Fibroblast of gingiva (primary cell): ENCODE measurements at places on chromosomes 16 and 17.

- peak; percentile 50 for DNase-seq
Observed at GRCh38 chr16:56643080-56643778, 4.8 kb downstream of the MT1A start.

DNA sequence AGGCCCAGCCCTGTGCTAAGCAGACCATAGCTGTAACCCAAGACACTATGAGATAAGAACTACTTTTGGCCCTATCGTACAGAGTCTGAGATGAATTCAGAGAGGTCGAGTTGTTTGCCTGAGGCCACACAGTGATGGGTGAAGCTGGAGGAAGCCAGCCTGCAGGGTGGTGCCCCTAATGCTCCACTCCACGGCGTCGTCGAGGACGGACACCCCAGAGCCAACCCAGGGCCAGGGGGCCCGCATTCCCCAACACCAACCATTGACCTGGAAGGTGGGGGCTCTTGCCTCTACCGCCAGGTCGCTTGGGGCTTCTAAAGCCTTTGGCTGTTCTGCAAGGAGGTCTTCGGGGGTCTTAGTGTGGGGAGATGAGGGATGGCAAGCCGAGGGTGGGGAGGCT is 84.1 kb downstream of the IRF8 start:
- no peak for DNase-seq

- DNase-seq: peak; percentile 88
Observed at GRCh38 chr17:80263253-80264204, 2.9 kb downstream of the RNF213 start.

GRCh38 chr16:19417640-19418039 is at the start of gene TMC5:
TMC5 (plus strand) TSS chr16:19417883; CDS start chr16:19440039, 22,156 bp downstream.
- no peak for DNase-seq

GRCh38 chr16:4057439-4057877 is 58.8 kb downstream of the ADCY9 start:
- peak; percentile 56 for DNase-seq

DNA sequence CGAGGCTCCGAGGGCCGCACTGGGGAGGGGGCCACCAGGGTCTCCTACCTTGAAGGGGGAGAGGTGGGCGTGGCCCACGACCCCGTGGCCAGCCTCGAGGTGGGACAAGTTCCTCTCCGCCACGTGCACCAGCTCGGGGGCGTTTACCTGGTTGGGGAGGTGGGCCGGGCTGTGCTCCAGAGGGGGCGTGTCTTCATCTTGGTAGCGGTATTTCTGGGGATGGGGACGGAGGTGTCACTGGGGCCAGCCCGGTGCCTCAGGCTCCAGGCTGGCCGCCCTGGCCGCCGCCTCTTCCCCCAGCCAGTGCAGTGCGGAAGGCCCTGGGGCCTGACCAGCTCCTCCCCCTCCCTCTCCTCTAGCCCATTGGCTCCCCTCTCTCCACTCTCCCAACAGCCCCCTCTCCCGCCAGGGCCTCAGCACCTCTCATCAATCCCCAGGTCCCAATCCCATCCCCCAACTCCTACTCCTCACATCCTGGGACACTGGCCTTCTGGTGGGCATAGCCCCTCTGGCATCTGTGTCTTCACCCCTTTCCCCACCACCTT is 11.5 kb downstream of the DLG4 start:
- DNase-seq: no peak

DNA sequence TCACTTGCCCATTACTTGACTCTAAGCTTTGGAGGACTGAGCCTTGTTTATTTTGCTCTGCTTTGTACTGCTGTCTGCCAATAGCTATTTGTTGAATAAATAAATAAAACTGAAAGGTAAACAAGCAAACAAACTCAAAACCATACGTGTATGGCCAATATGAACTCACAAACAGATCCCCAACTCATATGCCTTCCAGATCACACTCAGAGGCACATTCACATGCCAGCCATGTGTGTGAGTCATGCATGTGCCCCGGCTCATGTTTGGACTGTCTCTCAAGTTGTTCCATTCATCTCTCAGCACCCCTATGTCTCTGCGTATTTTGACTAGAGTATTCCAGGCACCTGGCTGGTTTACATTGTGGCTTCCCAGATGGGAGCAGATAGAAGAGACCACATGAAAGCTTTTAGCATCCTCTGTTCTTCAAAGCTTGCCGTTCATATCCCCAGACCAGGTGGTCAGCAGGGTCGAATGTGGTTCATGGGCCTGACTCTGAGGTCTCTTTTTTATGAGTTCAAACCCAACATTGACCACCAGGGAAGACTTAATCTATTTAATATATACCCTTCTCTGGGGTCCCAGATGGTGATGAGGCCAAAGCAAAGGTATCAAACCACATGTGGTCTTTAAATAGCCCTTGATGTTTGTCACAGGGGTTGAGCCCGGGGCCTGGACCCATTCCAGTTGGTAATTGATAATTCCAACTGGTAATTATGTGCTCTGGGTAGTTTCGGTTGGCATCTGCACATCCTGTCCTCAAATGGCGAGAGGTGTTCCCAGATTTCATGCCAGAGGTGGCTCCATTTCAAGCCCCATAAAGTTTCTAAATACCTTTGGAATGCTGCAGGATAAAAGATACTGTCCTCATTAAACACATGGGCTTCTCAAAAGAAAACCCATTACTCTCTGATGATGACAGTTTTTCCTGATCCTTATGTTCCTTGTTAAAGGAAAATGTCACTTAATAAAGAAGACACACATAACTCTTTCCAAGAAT is 287.3 kb upstream of the MAF start:
- DNase-seq: no peak

DNA sequence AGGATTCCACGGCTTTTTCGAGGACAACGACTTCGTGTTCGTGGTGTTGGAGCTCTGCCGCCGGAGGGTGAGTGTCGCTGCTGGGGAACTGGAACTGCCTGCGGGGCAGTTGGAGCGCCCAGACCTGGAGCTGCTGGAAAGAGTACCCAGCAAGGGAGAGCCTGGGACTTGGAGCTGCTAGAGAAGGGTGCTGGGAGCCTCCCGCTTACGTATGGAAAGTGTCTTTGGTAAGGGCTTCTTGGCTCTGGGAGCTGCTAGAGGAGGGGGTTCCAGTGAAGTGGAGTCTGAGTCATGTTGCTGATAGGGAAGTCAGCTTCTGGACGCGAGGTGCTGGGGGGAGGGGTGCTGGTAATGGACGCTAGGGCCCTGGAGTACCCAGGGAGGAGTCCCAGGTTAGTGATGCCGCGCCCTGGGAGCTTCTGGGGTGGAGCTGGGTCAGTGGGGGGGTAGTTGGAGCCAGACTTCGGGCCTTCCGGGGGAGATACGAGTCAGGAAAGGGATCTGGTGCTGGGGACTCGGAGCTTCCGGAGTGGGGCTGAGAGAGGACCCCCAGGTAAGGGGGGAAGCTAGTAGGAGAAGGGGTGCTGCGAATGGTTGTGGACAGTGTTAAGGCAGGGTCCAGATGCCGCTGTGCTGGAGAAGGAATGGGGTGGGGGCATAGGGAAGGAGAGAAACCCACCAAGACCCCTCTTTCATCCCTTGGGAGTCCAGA is 741 bp downstream of the PLK1 start:
- no peak for DNase-seq

GRCh38 chr16:85550953-85551924 is 61.9 kb upstream of the GSE1 start:
- DNase-seq: no peak

GRCh38 chr17:40309949-40310510 is 1.1 kb downstream of the RARA start:
- DNase-seq: no peak

- DNase-seq: no peak
Observed at GRCh38 chr16:77183137-77183536, 7.9 kb upstream of the MON1B start.
